ENCODE measurements at places on chromosomes 3 and 15.

- no peak for DNase-seq
Observed at GRCh38 chr3:43876648-43877047, 185.9 kb downstream of the ABHD5 start.

GRCh38 chr3:172709774-172710663 is 848 bp downstream of the NCEH1 start:
- peak; percentile 49 for DNase-seq

- DNase-seq, result no peak
Observed at GRCh38 chr3:128500556-128500955, 7.6 kb upstream of the GATA2 start.

- no peak for DNase-seq
Observed at GRCh38 chr3:6155650-6156338, 705.1 kb upstream of the GRM7 start.

GRCh38 chr15:43423793-43424192 is 52.9 kb downstream of the TUBGCP4 start:
- DNase-seq, result no peak

DNA sequence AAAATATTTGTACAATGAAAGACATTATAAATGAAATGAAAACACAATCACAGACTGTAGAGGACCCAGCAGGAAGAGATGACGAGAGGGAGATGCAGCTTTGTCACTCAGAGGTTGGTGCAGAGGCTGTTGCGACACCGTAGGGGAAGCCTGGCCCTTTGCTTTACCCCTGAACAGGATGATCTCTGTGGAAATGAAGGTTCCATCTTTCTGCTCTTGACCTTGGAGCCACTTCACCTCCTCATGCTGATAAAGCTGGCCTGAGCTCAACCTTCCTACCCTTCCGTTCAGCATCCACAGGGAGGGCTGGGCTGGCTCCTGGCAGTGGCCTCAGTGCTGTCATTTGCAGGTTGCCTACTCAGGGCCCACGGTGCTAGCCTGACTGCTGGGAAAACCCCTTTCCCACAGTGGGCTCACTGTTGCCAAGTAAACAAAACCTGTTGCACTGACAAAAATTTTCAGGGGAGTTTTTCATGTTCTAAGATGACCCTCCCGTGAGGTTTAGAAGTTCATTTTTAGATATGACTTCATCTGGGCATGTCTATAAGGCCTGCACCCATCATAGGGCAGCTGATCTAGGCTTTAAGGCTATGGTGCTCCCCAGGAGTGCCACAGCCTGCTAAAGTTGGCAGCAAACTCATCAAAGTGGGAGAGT is 3.0 kb upstream of the CD80 start:
- no peak for DNase-seq

- peak; percentile 47 for DNase-seq
Observed at GRCh38 chr3:143090486-143090885, 29.1 kb upstream of the CHST2 start.

- no peak for DNase-seq
Observed at GRCh38 chr15:76625267-76625666, 279.9 kb downstream of the SCAPER start.

GRCh38 chr3:25728101-25728500 is 55.1 kb downstream of the NGLY1 start:
- DNase-seq, result no peak

GRCh38 chr3:40623567-40623966 is 98.8 kb downstream of the ZNF621 start:
- DNase-seq, result no peak

DNA sequence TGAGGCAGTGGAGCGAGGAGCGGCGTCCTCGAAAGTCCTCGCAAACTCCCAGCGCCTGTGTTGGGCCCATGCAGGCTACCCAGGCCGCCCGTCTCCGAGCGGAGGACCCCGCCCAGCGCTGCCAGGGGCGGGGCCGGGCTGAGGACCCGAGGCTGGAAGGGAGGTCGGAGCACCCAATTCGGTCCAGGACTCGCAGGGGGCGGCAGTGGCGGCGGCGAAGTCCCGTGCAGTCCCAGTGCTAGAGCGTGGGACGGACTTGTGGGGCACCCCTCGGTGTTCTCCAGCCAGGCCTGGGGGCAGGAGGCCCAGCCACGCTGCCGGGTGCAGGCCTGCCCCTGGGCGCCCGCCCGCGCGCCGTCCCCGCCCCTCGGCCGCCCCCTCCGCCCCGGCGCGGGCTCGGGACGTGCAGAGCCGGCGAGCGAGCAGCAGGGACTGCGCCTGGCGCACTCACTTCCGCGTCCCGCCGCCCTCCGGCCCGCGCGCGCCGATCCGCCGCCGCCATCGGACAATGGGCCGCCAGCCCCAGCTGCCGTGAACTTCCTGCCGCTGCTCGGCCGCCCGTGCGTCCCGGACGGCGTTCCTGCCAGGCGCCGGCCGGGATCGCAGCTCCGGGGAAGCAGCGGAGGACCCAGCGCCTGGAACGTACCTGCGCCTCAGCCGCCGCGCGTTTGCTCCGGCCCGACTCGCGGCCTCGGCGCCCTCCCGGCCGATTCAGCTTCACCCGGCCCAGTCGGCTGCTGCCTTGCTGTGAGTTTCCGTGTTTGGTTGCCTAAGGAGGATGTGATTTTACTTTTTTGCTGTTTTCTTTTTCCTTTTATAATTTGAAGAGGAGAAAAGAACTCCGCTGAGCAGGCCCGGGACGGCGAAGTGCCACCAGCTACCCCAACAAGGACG is 596 bp upstream of the LIMD1 start:
- peak; percentile 87 for DNase-seq

DNA sequence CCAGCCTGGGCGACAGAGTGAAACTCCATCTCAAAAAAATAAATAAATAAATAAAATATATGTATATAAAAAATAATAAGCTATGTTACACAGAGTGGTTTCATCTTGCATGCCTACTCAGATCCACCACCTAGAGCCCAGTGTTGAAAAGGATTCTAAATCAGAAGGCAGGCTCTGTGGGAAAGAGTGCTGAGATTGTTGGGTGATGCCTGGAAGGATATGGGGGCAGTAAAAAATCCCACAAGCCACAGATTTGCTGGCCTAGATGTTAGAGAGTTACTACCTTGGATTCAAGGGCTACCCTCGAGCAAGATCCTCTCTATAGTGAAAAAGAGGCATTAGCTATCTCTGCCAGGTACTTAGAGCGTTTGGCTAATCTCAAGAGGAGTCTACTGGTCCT is 144.3 kb downstream of the STAC start:
- DNase-seq, result no peak

DNA sequence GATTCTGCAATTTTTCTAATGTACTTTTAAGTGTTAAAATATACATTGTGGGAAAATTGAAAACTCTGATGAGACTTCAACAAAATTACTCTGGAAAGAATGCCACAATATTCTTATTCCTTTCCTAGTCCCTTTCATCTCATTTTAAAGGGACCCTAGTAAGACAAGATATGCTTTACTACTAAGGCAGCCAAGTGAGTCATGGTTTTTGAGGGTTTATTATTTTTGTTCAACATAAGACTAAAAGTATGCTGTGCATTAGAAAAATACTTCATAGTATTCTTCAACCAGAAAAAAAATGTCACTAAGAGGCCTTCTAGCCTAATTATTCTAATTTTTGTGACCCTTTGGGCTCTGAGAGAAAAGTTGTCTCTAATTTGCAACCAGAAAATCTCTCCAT is 7.4 kb downstream of the IL12A start:
- no peak for DNase-seq

DNA sequence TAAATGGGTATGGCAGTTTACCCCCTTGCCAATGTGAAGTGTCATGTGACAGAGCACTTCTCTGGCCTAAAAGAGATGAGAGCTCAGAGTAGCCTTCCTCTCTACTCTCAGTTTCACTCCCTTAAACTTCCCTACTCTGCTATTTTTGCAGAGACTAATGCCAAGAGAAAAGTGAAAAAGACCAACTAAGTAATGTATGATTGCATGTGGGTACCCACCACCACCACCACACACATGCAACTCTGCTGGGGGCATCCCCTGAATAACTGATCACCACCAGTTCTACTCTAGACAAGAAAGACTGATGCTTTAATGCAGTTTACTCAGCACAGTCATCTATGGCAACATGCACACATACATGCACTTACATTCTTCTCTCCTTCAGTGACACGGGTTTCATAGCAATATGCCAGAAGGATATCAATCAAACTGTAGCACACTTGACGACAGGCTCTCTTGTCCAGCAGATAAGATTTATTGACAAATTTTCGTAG is 31.3 kb downstream of the SHQ1 start:
- DNase-seq, result no peak

- no peak for DNase-seq
Observed at GRCh38 chr3:13124631-13125030, 51.4 kb upstream of the IQSEC1 start.

DNA sequence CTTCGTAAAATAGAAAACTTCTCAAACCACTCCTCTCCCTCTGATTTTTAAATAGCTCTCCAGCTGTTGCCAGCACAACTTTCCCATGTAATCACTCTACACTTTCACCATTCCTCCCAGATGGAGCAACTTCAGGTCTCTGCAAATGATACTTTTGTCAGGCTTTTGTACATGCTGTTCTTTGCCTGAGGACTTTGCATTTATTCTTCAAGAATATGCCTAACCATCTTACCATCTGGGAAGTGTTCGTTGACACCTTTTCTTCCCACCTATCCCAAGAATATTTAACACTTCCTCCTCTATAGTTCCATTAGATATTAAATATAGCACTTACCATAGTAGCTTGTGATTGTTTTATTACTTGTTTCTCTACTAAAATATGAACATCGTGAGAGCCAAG is 703.7 kb downstream of the CADM2 start:
- DNase-seq, result no peak
